Karpas-422 (cell line): ENCODE measurements at places on chromosomes 4 and X. TPM values are rescaled to one million over a fixed set of nuclear protein-coding genes. Genes with fewer than 3 reads are reported as not detected.
A peak's percentile ranks its signal among the peaks of the same experiment; 100 is the strongest.

DNA sequence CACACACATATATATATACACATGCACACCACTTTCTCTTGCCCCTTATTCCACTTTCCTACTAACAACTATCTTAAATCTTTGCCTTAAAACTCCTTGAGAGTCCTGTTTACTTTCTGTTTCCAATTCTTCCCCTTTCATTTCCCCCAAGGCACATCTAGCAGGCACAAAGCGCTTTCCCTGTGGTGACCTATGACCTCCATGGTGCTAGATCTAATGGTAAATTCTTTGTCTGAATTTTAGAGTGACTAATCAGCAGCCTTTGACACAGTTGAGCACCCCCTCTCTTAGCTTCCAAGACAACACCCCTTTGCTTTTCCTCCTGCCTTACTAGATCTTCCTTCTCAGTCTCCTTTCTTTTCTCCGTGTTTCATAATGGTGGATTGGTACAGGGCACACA lies 236.4 kb upstream of the TTC29 start:
- no peak overlapping the region for H3K4me3 ChIP-seq
- H3K27ac ChIP-seq, result no peak overlapping the region
- no peaks in the 10 kb centered on the region for H3K4me1 ChIP-seq
- no peaks in the 10 kb centered on the region for H3K27me3 ChIP-seq
- no peaks in the 10 kb centered on the region for H3K36me3 ChIP-seq
- no peak for DNase-seq

DNA sequence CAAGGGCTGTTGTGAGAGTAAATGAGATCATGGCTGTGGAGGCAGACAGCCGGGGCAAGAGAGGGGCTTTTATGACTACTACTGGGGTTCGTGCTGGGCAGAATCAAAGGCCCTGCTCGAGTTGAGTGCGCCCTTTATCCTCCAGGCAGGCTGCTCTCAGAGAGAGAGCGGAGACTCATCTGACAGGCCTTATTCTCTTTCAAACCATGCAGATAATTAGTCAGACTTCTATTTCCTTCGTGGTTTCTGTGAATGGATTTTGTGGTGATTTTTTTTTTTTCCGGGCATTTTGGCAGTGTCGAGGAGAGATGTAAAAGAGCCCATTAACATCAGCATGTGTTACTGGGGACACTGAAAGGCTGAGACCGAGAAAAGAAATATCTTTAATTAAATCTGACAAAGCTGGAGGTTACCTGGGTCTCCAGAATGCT lies 73.6 kb downstream of the MED28 start:
- no peak overlapping the region for H3K27ac ChIP-seq
- H3K4me3 ChIP-seq, result no peak overlapping the region
- no peaks in the 10 kb centered on the region for H3K27me3 ChIP-seq
- no peaks in the 10 kb centered on the region for H3K36me3 ChIP-seq

MAGEH1 gene
- total RNA-seq, result 16.4 and 24.1 TPM in 2 replicates

DNA sequence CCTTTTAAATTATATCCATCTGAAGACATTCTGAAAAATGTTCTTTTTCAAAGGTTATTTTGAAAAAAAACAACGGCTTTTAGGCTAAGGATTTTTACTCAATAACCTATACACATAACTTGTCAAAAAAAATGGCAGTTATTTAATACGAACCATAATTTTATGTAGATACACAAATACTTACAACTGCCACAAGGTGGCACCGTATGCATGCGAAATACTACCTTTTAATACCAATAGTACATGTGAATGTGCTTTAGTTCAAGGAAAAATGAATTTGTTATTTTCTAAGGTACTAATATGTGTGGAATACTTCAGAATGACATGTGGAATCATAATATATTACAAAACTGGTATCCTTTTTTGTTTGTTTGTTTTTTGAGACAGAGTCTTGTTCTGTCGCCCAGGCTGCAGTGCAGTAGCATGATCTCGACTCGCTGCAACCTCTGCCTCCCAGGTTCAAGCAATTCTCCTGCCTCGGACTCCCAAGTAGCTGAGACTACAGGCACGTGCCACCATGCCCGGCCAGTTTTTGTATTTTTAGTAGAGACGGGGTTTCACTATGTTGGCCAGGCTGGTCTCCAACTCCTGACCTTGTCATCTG lies 4.6 kb upstream of the MAD2L1 start:
- peak; percentile 78 for DNase-seq
- H3K36me3 ChIP-seq, result no peaks in the 10 kb centered on the region
- H3K27me3 ChIP-seq, result no peaks in the 10 kb centered on the region

- H3K4me1 ChIP-seq, result 0 out of 2 replicates have a peak, but pooled peaks cover 2% of the 10 kb centered on the region
- H3K27me3 ChIP-seq, result no peaks in the 10 kb centered on the region
- H3K36me3 ChIP-seq, result no peaks in the 10 kb centered on the region
Measured at GRCh38 chr4:143355540-143356217, 19.0 kb downstream of the GAB1 start.

TEC gene
- total RNA-seq, result 0.45 and 1.8 TPM in 2 replicates

DNA sequence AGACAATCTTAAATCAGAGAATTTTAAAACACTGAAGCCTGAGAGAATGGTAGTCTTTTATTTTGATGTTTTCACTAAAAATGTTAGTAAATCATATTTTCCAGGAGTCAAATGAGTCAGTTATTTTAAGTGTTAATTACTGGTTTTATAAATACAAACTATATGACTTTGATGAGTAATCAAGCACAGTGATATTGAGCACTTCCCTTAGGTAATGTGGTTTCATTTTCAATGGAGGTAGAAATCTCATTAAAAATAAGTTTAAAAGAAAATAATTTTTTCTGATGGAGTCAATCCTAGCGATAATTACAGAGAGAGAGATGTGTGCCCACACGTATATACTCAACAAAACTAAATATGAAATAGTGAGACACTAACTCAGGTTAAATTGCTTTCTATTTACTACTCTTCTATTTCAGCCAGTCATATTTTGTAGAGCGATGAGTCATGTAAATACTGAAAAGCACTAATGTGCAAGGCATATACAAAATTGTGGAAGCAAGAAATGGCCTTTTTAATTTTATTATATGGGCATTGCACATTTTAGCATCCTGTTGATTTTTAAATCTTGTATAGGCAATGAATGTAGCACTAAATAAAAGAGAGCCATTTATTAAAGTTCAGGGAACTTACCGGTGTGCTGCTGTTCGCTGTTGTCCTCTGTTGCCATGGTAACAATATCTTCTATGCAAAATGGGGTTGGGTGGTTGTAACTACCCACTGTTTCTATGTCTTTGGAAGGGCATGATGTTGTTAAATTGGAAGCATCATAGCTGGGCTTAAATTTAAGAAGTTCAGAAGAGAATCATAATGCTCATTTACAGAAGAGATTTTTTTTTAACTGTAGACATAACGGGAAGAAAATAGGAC lies 513.7 kb downstream of the TLL1 start:
- no peak for DNase-seq
- H3K4me1 ChIP-seq, result no peaks in the 10 kb centered on the region
- H3K4me3 ChIP-seq, result no peak overlapping the region
- no peaks in the 10 kb centered on the region for H3K36me3 ChIP-seq
- no peaks in the 10 kb centered on the region for H3K27me3 ChIP-seq

GRCh38 chrX:38816155-38816554 lies 14.9 kb downstream of the MID1IP1 start:
- no peak for DNase-seq
- no peaks in the 10 kb centered on the region for H3K36me3 ChIP-seq
- no peaks in the 10 kb centered on the region for H3K27me3 ChIP-seq
- no peak overlapping the region for H3K27ac ChIP-seq

GPR173 gene
- 0.36 and 0.71 TPM in 2 replicates for total RNA-seq

LUZP4 gene
- not detected in 2 replicates for total RNA-seq

SFRP2 gene
- total RNA-seq, result not detected in 2 replicates

DNA sequence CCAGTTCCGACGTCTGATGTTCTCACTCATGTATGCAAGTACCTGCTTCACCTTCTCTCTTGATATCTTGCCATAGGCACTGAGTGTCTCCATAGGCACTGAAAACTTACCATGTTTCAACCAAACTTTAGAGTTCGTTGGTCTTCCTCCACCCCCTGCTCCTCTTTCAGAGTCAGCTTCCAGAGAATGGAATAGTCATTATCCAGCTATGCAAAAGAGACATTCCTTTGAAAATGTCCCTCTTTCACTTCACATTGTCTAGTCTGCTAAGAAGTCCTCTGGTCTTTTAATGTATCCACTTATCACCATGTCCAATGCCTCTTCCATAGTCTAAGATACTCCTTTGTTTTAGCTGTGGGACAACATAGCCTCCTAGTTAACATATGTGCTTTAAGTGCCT lies 566.0 kb upstream of the TENM3 start:
- H3K36me3 ChIP-seq, result no peaks in the 10 kb centered on the region
- H3K4me3 ChIP-seq, result no peak overlapping the region

DNA sequence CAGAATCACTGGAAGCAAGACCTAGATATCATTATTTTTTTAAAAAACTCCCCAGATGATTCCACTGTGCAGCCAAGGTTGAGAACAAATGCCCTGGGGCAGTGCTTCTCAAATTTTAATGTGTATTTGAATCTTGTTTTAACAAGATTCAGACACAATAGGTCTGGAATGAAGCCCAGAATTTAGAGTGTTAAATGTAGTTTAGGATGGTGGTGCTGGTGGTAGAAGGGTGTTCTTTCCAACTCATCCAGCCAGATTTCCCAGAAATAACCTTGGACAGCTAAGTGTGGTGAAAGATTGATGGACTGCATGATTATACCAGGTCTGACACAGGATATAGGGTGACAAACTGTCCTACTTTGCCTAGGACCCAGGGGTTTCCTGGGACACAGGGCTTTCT lies 120.1 kb upstream of the MED14 start:
- no peak overlapping the region for H3K27ac ChIP-seq
- no peak overlapping the region for H3K4me3 ChIP-seq
- no peak for DNase-seq
- H3K27me3 ChIP-seq, result no peaks in the 10 kb centered on the region; the same call in 1 of the 2 replicates
- H3K36me3 ChIP-seq, result no peaks in the 10 kb centered on the region

ZAR1 gene
- not detected in 2 replicates for total RNA-seq

DNA sequence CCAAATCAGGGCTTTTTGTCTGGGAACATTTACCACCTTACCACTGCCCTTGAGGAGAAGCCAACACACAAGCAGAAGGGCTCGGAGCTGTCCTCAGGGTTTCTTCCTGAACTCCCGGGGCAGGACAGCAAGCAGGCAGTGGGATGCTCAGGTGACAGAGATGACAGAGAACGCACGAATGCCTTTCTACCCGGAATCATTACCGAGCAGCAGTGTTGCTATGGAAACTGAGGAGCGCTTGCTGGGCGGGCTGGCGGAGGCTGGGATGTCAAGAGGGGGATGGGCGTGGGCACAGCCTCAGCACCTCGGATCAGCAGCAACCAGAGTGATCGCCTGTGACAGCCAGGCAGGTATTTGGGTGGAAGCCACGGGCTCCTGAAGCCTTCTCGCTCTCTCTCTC lies 17.8 kb downstream of the SSR4 start:
- H3K27me3 ChIP-seq, result no peaks in the 10 kb centered on the region
- H3K4me3 ChIP-seq, result no peak overlapping the region
- no peak for DNase-seq
- H3K27ac ChIP-seq, result no peak overlapping the region
- no peaks in the 10 kb centered on the region for H3K36me3 ChIP-seq

DNA sequence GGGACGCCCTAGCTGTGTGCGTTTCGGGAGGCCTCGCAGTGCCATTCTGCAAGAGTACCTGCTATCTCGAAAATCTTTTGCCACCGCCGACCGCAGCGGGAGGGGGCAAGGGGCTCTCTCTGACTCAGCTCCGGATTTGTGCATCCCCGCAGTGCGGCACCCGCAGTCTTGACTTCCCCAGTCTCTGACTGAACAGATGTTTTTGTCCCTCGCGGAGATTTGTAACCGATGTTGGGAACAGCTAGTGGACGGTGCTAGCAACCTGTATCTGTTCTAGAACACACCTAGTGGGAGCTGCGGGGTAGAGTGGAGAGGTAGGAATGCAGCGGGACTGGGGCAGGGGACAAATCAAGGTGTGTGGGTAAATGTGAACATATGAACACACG lies 17.2 kb downstream of the NKX6-1 start:
- no peaks in the 10 kb centered on the region for H3K36me3 ChIP-seq
- no peaks in the 10 kb centered on the region for H3K27me3 ChIP-seq
- H3K4me1 ChIP-seq, result no peaks in the 10 kb centered on the region
- DNase-seq, result no peak

- no peak for DNase-seq
- no peaks in the 10 kb centered on the region for H3K27me3 ChIP-seq
- H3K27ac ChIP-seq, result no peak overlapping the region
- H3K4me1 ChIP-seq, result peaks cover 6% of the 10 kb centered on the region
- H3K4me3 ChIP-seq, result no peak overlapping the region
- H3K36me3 ChIP-seq, result no peaks in the 10 kb centered on the region
Measured at GRCh38 chr4:8157496-8157895, 1.1 kb downstream of the ABLIM2 start.

DNA sequence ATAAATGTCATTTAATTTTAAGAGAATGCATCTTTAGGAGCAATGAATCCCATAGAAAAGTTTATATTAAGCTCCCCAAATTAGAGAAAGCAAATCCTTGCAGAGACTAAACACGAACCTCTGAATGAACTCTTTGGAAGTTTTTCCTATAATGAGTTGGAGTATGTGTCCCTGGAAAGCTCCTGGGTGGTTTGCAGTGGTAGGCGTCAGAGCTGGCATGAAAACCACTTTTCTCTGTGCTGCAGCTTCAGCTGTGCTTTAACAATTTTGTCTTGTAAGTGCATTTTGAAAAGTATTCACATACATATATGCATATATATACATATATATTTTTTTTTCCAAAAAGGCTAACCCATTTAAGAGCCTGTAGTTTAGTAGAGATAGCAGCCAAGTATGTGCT lies 148.7 kb upstream of the TBC1D9 start:
- H3K4me3 ChIP-seq, result no peak overlapping the region
- H3K27ac ChIP-seq, result no peak overlapping the region
- H3K36me3 ChIP-seq, result no peaks in the 10 kb centered on the region

- H3K27ac ChIP-seq, result no peak overlapping the region
- no peak for DNase-seq
- H3K4me3 ChIP-seq, result no peak overlapping the region
- H3K4me1 ChIP-seq, result no peaks in the 10 kb centered on the region
- no peaks in the 10 kb centered on the region for H3K27me3 ChIP-seq
- H3K36me3 ChIP-seq, result no peaks in the 10 kb centered on the region
Measured at GRCh38 chr4:142035566-142035965, 399.2 kb downstream of the IL15 start.

DNA sequence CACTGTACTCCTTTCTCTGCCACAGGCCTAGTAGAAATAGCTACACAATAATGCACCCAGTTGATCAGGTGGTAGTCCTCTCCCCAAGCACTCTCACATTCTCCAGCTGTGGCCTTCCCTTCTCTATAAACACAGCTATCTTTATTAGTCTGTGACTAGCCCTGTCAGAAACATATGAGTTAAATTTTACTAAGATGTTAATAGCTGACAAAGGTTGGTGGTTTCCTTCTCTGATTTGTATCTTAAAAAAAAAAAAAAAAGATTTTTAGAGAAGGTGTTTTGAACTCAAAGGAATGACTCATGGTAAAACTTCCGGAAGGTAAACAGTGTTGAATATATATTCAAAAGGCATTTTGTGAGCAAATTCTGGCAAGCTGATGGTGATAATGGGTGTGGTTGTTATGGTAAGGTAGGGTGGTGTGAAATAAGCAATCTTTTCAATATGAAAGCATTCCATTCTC lies 327.4 kb downstream of the PPP3CA start:
- no peak overlapping the region for H3K27ac ChIP-seq
- no peaks in the 10 kb centered on the region for H3K27me3 ChIP-seq
- no peaks in the 10 kb centered on the region for H3K36me3 ChIP-seq
- no peaks in the 10 kb centered on the region for H3K4me1 ChIP-seq
- H3K4me3 ChIP-seq, result no peak overlapping the region
